Activated CD8-positive, alpha-beta memory T cell treated with anti-CD3 and anti-CD28 coated beads, Interleukin-2, amount 50 U/mL, for 4 hours (primary cell): ENCODE measurements at places on chromosomes 1 and 21.

DNA sequence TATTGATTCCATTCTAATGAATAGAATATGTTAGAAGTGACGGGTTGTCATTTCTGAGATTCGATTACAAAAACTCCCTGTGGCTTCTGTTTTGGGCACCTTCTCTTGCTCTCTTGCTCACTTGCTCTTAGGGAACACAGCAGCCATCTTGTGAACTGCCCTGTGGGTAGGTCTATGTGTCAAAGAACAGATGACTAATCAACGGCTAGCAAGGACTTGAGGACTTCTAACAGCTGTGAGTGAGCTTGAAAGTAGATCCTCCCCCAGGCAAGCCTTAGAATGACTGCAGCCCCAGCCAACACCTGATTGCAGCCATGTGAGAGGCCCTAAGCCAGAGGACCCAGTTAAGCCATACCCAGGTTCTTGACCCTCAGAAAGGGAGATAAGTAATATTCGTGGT lies 49.3 kb downstream of the AZIN2 start:
- DNase-seq = no peak

DNA sequence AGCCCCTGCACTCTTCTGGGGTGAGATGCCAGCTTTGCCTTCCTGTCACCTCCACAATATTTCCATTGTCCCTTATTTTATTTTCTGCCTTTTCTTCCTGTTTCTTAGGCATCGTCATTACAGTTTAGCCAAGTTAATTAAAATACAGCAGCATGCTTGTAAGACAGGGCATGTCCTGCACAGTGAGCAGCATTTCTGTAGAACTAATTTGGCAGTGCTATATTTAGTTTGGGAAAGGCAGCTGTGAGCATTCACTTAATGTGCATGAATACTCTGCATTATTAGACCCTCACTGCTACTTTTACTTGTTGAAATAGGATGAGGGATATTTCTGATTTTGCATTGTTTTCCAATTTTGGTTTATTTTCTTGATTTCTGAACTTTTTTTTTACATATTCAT lies 133.3 kb downstream of the KCNK2 start:
- DNase-seq = no peak

GRCh38 chr1:78177708-78178270 lies 132.0 kb downstream of the GIPC2 start:
- no peak for DNase-seq

- DNase-seq = no peak
Observed at GRCh38 chr1:205324781-205325180, 3.2 kb upstream of the NUAK2 start.

DNA sequence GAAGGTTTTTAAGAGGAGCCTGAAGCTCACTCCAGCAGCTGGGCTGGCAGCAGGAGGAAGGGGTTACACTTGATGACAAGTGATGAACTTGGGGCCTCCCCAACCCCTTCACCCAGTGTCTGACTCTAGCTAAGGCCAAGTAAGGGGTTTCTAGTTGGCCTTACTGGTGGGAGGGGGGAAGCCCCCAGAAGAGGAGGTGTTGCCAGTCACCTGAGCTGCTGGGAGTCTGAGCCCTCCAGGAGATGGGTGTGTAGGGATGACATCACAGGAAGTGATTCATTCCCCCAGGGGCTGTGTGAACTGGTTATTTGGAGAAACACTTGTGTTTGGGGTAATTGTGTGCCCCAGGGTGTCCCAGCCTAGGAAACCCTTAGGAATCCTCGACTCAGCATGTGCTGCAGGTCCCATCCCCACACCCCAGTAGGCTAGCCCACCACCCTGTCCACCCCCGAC lies 3.1 kb downstream of the PADI1 start:
- peak; percentile 40 for DNase-seq

DNA sequence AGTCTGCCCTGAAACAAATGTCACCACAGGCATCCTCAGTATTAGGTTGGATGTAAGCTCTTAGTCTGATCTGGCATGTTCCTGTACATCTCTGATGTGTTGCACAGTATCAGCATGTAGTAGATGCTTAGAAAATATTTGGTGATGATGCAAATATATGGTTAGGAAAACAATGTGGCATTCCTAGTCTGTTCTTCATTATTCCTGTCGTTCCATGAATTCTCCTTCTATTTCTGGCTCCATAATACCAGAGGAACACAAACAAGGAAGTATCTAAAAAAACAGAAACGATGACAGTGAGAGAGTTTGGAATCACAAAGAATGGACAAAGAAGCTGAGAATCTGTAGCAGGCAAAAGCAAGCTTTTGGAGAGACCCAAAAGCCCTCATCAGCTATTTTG lies 236.6 kb downstream of the HHAT start:
- no peak for DNase-seq

GRCh38 chr21:38863291-38863690 lies 57.6 kb downstream of the ETS2 start:
- no peak for DNase-seq

DNA sequence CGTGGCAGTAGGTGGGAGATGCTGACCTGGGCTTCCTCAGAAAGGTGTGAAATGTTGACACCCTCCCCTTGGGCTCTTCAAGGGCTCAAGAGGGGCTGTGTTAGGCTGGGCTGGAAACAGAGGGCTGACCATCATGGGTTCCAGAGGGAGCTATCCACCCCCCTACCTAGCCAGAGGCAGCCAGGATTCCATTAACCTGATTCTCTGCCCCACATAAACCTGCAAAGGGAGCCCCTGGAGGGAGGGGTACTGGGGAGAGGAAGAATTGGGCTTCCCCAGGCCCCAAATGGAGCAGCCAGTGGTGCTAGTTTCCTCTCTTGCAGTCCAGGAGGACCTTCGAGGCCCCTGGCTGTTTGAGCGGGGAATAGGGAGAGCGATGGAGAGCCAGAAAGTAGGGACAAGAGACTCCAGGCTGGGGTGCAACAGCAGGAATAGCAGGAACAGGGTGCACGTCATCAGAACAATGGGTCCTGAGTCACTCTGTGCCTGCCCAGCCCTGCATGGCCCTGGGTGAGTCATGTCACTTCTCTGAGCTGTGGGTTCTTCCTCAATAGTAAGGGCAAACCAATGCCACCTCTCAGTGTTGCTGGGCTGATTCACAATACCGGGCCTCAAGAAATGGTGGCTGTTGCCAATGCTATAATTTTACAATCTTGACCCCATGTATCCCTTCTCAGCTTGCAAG lies 121.2 kb downstream of the EPHB2 start:
- no peak for DNase-seq

DNA sequence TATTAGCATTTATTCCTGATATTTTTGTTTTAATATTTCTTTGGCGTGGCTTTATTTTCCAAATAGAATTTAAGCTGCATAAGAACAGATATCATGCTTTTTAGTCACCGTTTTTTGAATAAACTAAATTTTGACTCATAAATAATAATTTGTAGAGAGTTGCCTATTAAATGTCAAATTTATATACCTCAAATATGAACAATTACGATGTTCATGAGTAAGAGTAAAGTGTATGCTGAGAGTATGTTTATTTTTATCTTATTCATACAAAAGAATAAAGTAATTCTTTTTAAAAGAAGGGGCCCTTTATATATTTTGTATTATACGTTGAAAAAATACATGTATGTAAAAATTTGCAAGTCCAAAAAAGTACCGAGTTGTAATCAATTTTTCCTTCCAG lies 126.5 kb upstream of the NRIP1 start:
- DNase-seq = no peak

DNA sequence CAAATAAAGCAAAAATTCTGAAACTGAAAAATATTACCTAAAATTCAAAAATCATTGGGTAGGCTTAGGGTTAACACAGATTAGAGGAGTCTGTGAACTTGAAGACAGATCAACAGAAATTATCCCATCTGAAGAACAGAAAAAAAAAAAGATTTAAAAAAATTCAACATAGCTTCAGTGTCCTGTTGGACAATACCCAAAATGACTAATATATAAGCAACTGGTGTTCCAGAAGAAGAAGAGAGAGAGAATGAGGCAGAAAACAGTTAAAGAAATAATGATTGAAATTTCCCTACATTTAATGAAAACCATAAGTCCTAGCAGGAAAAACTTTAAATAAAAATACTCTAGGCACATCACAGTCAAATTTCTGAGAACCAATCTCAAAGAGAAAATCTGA lies 31.5 kb downstream of the TMCO1 start:
- DNase-seq = no peak

GRCh38 chr1:81007024-81007423 lies 793.7 kb upstream of the ADGRL2 start:
- no peak for DNase-seq
